ENCODE measurements at places on chromosomes 7 and 10.
A peak's percentile ranks its signal among the peaks of the same experiment; 100 is the strongest.

GRCh38 chr7:28442540-28443420 lies 30.5 kb downstream of the CREB5 start:
- no peak for DNase-seq

- DNase-seq: no peak
These were observed 510.6 kb upstream of the CNTNAP2 start for GRCh38 chr7:145605963-145606362.

GRCh38 chr7:101832685-101833375 lies 15.4 kb downstream of the CUX1 start:
- no peak for DNase-seq

- DNase-seq: no peak
These were observed 297.8 kb downstream of the ARL4A start for GRCh38 chr7:12985228-12985627.

GRCh38 chr10:132884691-132885271 lies 57.6 kb downstream of the CFAP46 start:
- DNase-seq: no peak

GRCh38 chr7:36630112-36630650 lies 94.1 kb downstream of the AOAH start:
- DNase-seq: no peak

DNA sequence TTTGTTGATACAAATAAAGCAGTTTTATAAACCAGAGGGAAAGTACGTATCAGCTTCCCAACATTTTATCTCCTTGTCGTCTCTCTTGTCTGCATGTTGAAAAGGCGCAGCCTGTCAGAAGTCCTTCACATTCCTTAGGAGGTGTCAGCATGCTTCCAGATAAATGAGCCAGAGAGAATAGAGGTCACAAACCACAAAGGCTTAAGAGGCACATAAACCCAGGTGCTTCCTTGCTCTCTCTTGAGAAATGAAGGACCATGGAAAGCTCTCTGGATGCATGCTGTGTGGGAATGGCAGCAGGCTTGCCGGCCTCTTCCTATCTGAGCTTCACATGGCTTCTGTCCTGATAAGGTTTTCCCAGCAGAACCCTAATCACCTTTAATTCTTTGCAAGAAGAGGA lies 448.5 kb downstream of the XPNPEP1 start:
- peak; percentile 99 for DNase-seq

DNA sequence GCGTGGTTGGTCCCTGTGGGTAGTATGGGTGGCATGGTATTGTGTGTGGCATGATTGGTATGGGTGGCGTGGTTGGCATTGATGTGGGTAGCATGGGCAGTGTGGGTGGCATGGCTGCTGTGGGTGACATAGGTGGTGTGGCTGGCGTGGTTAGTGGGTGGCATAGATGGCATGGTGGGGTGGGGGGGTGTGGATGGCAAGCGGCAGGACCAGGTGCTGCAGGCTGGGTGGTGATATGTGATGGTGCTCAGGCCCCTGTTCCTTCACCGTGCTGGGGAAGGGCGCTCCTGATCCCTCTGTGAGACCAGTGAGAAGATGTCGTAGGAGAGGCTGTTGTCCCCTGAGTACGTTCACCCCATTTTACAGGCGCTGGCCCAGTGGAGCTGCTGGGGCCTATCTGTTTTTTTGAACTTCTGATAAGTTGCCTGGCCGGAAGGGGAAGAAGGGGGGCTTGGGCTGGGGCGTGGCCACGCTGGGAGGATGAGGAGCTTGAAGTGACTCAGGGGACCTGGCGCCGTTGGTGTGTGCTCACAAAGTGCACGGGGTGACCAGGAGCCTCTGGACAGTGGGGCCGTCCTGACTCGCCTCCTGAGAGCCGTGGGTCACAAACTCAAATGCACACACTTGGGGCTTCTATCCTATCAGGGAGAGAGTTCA lies 17.5 kb downstream of the INPP5A start:
- no peak for DNase-seq

GRCh38 chr7:149196151-149196704 lies 882 bp downstream of the ZNF282 start:
- DNase-seq: peak; percentile 52

Measured in mesendoderm (in vitro differentiated cells).